Activated naive CD4-positive, alpha-beta T cell treated with Interleukin-2 at 50 U/mL for 16 hours (primary cell): ENCODE measurements at places on chromosomes 5 and 9.

DNA sequence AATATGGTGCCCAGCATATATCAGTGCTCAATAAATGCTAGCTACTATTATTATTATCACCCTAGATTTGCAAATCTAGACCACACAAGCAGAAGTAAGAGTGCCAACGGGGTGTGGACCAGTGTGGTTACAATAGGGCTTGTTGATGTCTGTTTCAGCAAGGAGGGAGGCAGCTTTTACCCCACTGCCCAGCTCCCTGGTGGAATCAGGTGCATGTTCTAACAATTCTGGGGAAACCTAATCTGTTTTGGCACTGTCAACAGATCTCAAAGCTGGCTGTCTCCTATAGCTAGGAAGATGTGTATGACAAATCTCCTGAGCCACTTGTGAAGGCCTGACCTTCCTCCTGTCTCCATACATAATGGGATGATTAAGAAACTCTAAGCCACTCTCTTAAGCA lies 5.7 kb downstream of the TGFBI start:
- no peak for DNase-seq

DNA sequence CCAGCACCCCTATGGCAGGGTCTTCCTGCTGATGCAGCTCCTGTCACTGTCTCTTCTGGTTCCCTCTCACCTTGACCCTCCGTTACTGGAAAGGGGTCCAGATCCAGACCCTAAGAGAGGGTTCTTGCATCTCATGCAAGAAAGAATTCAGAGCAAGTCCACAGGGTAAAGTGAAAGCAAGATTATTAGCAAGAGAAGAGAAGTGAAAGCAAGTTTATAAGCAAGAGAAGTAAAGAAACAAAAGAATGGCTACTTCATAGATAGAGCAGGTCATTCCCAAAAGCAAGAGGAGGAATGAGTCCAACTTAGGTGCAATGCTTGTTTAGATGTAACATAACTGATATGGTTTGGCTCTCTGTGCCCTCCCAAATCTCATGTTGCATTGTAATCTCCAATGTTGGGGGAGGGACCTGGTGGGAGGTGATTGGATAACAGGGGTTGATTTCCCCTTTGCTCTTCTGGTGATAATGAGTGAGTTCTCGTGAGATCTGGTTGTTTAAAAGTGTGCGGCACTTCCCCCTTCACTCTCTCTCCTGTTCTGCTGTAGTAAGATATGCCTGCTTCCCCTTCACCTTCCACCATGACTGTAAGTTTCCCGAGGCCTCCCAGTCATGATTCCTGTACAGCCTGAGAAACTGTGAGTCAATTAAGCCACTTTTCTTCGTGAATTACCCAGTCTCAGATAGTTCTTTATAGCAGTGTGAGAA lies 183.3 kb downstream of the MED10 start:
- no peak for DNase-seq

DNA sequence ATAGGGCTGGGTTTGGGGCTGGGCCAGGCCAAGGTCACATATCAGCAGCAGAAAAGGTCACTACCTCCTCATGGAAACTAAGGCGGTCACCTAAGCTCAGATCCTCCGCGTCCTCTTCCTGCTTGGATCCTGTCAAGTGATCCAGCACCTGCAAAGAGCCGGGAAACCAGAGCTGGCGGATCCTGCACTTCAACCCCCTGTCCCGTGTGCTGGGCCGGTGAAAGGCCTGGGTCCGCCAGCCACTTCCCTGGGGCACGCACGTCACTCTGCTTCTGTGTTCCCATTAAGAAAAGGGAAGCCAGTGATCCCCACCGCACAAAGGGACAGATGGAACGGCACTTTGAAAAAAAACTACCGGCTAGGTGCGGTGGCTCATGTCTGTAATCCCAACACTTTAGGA lies 61.3 kb upstream of the STXBP1 start:
- no peak for DNase-seq

- no peak for DNase-seq
These were observed 20.1 kb downstream of the FIBCD1 start for GRCh38 chr9:130918826-130919558.
